ENCODE measurements at places on chromosomes 4 and X.
A peak's percentile ranks its signal among the peaks of the same experiment; 100 is the strongest.

DNA sequence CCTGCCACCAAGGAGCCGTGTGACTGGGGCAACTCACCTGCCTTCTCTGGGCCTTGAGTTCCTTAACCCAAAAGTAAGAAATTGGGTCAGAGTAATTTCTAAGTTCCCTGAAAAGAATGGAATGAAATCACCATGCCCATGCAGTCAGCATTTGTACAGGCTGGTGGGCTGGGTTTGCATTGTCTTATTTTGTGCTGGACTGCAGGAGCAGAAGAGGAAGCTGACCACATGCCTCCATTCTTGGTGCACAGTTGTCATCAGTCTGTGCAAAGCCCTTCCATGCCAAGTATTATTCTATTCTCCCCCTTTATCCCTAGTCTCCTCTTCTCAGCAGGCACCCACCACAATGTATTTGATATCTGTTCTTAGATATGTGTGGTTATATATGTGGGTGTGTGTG is 56.3 kb downstream of the FHDC1 start:
- no peak for DNase-seq

DNA sequence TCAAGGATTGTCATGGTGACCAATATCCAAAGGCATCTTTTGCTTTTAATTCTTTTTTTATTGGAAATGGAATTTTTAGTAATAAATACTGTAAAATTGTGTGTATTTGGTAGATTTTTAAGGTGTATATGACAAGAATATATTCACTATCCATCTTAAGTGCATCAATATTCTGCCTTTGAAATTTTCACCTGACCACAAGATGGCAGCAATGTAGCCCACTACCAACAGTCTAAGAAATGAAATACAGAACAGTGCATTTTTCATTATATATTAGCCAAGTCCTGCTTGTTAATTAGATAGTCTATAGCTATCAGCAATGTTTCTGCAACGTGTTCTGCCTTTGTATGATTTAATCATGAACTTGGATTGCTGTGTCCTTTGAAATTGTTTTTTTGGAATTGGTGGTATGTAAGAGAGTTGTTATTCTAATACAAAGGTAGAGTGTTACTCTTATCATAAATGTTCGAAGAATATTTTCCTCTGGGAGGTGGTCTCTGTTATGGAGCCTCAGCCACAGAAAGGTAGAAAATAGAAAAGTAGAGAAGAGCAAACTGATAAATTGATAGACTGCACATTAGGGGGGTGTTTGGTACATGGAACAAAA is 38.2 kb downstream of the HPGDS start:
- peak; percentile 30 for DNase-seq

GRCh38 chr4:88697141-88697540 is 488 bp downstream of the NAP1L5 start:
- peak; percentile 36 for DNase-seq

GRCh38 chr4:45795135-45795534 is 328.7 kb downstream of the GABRG1 start:
- DNase-seq: no peak

DNA sequence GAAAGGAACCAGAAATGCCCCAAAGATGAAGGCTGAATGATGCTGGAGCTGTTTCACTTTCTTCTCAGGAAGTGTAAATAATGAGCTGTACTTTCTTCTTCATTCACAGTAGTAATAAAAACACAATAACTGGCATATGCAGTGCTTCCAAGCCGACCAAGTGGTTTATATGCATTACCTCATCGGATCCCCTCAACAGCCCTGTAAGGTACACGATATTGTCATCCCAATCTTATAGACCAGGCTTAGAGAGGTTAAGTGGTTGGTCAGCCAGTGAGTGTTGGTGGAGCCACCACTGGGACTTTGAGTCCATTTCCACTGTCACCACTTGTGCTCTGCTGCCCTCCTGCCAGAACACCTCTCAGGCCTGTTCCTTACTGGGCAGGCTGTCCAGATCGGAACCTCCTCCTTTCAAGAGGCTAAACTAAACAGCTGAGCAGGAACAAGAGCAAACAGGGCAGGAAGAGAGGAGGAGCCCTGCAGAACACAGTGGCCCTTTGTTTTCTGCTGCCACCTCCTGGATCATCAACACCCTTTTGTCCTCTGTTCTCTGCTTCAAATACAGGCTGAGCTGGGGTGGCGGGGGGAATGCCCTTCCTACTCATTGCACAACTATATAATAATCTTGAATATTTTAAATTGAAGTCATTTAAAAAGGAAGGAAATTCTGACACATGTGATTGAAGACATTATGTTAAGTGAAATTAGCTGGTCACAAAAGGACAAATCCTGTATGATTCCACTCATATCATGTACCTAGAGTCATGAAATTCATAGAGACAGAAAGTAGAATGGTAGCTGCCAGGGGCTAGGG is 112.5 kb upstream of the ATP6AP2 start:
- DNase-seq: peak; percentile 26
